ENCODE measurements at places on chromosomes 6 and 20.

GRCh38 chr6:160992061-160992979 lies 751 bp downstream of the MAP3K4 start:
- peak; percentile 3 for DNase-seq

DNA sequence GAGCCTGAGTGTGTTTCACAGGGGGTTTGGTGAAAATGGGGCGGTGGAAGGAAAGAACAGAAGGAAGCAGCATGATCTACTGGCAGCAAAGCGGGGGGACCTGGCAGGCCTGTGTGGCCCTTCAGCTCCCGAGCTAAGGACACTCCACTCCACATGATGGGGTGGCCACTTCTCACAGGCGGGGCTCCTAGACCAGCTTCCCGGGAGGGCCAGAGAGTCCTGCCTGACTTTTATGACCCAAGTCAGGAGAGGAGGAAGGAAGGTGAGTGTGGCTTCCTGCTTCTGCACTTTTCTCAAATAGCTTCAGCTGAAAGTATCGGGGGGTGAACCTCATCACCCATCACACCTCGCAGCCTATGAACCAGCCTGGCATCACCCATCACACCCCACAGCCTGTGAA lies 117.5 kb upstream of the AFDN start:
- no peak for DNase-seq

DNA sequence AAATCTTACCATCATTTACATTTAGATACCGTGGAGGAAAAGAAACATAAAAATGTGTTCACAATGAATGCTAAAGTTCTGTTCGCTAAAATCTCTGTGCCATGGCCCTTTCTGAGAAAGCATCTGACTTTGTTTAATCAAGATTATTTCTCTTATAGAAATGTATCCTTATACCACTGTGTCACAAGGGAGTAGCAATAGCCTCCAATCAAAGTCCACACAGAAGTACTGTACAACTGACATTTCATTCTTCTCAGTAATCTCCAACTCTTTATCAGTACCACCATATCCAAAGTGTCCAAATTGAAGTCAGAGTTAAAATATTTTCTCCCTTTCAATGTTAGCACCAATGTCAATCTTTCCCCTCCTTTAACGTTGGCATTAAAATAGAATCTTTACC lies 6.1 kb downstream of the FERMT1 start:
- DNase-seq: no peak

GRCh38 chr6:137970368-137970767 lies 103.3 kb downstream of the TNFAIP3 start:
- DNase-seq: no peak

DNA sequence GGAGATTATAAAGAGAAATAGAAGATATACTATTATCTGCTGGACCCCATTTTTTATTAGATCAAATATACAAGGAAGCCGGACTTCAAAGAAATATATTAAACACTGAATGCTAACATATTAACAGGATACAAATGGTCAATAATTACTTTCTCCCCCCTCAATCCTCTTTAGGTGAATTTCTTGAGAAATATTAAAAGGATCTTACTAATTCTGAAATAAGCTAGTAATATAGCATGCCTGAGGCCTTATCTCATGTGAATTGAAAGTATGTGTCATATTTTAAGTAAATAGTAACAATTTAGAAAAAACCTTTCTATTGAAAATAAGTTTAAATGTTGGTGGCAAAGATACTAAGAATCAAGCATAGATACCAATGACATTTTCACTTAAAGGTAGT lies 954.7 kb upstream of the MAN1A1 start:
- DNase-seq: no peak

GRCh38 chr20:4018023-4018748 lies 2.8 kb upstream of the RNF24 start:
- no peak for DNase-seq

GRCh38 chr6:44854712-44855443 lies 467.4 kb downstream of the CDC5L start:
- DNase-seq: no peak

- DNase-seq: no peak
Observed at GRCh38 chr20:41135888-41136679, 1.3 kb upstream of the PLCG1 start.

- peak; percentile 47 for DNase-seq
Observed at GRCh38 chr6:7238900-7239589, 74.0 kb downstream of the SSR1 start.

DNA sequence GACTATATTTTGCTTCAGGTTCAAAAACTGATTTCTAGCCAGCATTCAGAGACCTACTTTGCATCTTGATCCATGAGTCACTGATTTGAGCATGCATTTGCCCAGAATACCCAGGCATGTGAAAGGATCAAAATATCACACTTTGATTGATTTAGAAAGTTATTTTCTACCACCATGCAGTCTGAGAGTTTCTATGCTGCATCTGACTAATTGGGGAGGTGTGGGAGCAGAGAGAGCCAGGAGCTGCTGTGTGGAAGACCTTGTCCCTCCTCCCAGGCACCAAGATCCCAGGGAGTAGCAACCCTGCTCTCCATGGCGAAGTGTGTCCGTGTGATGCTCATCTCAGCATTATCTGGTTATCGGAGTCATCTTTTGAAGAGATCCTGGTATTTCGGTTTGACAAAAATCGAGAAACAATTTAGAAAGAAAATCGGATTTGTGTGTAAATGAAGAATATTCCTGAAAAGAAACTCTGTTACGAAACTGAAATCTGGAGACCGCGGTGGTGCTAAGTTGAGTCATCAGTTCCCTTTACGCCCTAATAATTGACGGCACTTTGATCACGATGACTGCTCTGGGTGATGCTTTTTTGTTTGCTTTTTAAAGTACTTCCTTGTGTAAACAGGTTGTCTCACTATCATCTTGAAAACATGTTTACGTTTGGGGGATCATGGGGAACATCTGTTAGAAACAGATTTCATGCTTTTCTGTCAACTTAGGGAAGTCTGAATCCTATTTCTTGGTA lies 193.4 kb downstream of the BACH2 start:
- no peak for DNase-seq

GRCh38 chr6:127103482-127103881 lies 15.0 kb upstream of the RSPO3 start:
- DNase-seq: no peak

DNA sequence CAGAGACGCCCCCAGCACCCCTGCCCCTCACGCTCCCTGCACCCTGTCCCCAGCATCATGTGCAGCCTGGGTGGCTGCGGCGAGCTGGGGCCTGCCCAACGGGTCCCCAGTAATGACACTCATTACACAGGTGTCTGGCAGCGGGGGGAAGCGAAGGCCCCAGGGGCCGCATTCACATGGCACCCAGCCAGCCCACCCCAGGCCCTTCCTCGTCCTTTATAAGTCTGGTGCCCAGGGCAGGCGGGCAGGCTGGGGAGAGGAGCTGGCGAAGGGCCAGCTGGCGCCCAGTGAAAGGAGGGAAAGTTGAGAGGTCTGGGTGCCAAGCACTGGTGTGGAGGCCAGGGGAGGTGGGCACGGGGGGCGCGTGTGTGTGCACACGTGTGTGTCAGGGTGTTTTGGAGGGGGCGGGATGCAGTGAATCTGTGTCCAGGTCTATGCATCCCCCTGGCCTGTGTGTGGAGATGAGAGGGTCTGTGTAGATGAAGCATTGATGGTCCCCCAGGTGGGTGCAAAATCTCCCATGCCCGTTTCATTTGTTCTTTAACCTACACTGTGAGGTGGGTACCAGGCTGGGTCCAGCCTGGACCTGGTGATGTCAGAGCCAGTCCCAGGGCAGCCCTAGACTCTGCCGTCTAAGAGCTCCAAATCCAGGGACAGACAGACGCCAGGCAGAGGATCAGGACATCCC lies 105.3 kb downstream of the CEBPB start:
- DNase-seq: no peak

GRCh38 chr6:41445261-41445660 lies 100.9 kb upstream of the FOXP4 start:
- no peak for DNase-seq

- DNase-seq: no peak
Observed at GRCh38 chr6:105243487-105243886, 63.7 kb upstream of the POPDC3 start.

DNA sequence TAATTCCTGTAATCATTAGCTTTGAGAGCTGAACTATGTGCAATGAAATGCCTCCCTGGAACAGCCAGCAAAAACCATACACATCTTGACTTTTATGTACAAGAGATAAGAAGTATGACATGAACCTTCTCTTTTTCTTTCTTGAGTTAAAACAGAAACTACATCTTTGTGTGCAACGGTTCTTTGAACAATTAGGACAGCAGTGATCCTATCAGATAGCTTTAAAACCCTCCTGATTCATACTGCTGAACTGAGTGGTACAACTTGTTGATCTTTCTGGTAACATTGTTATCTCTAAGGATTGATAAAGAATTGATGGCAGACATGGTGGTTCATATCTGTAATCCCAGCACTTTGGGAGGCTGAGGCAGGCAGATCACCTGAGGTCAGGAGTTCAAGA lies 43.4 kb downstream of the TRAF3IP2 start:
- DNase-seq: no peak

GRCh38 chr6:43189776-43190304 lies 7.8 kb downstream of the CUL9 start:
- no peak for DNase-seq

GRCh38 chr6:141212296-141212695 lies 920.4 kb upstream of the GJE1 start:
- DNase-seq: no peak

DNA sequence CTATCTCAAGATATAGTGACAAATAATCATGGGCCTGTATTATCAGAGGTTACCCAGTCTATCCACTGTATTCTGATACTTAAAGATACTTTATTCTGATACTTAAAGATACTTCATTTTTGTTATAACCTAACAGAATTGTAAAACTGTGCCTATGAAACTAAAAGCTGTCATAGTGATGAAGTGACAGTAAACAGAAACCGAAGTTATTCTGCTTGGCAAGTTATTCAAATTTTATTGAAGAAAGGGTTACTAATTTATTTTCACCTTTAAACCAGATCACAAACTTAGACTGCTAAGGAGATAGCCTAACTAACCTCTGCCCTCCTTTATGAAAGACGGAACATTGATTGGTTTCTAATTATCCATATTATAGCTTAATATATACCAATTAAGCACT lies 604.6 kb upstream of the IMPG1 start:
- no peak for DNase-seq

DNA sequence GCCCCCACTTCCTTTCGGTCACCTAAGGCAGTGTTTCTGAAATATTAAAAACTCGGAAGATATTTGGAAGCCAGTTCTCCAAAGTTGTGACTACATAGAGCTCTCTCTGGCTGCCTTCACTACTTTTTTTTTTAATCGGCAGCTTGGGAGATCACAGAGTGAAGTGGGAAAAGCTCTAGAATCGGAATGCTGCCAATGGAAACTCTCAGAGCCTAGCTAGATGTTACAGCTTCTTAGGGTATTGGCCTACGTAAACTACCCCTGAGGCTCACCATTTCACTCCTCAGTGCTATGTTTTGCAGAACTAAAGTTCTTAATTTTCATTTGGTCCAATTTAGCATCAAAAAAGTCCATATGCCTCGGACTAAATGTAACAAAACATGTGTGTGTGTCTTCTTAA lies 14.5 kb downstream of the SERPINB1 start:
- DNase-seq: no peak

GRCh38 chr6:167442245-167442644 lies 117.4 kb downstream of the TTLL2 start:
- DNase-seq: no peak

DNA sequence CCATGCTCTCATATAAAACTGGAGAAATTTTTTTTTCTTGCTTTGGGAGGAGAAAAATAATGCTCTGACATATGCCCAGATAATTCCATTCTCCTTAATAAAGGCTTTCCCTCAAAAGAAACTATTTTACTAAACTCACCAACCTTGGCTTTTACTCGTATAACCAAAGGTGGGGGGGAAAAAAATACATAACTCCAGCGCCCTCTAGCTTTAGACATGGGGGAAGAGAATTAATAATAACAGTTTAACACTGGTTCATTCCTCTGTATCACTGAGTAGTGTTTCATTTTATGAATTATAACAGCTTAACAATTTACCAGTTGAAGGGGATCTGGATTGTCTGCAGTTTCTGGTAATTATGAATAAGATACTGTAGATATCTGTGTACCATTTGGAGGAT lies 1226.1 kb downstream of the GRIK2 start:
- DNase-seq: no peak

- DNase-seq: no peak
Observed at GRCh38 chr20:40982415-40983145, 46.0 kb upstream of the TOP1 start.

DNA sequence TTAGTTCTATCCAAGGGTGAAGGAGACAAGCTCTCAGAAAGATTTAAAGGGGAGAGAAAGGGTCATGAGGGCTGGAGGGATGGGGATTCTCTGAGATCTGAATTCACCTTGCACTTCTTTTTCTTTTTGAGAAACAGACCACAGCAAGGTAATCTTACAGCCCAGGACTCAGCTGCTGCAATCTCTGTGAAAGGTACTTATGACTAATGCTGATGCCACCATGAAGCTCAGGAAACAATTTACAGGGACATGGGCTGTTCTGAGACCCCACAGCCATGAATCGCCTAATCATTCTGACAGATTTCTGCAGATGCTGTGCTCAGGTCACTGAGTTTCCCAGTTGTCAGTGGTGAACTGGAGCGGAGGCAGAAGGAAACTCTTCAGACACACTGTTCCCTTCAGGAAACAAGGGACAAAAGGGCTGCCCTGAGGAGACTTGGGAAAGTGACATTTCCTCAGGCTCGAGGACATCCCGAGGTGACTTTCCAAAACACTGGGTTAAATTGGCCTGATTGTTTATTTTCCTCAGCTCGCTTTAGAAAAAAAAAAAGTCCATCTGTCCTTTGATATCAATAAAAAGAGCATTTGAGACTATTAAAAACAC lies 103.8 kb upstream of the PLCB4 start:
- DNase-seq: no peak

DNA sequence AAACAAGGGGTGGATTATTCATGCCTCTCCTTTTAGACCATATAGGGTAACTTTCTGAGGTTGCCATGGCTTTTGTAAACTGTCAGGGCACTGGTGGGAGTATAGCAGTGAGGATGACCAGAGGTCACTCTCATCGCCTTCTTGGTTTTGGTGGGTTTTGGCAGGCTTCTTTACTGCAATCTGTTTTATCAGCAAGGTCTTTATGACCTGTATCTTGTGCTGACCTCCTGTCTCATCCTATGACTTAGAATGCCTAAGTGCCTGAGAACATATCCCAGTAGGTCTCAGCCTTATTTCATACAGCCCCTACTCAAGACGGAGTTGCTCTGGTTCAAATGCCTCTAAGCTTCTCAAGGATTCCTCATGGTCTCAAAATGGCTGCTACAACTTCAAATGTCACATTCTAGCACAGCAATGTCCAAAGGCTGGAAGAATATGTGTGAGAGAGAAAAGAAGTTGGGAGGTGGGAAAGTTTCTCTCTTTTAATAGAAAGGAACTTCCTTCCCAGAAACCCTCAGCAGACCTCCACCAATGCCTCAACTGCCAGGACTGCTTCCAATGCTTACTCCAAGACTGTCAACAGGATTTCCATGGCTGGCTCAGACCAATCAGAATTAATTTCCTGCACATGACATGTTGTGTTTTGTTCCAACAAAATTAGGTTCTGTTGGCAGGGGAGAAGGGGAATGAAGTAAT lies 46.6 kb upstream of the SLC9A8 start:
- no peak for DNase-seq

DNA sequence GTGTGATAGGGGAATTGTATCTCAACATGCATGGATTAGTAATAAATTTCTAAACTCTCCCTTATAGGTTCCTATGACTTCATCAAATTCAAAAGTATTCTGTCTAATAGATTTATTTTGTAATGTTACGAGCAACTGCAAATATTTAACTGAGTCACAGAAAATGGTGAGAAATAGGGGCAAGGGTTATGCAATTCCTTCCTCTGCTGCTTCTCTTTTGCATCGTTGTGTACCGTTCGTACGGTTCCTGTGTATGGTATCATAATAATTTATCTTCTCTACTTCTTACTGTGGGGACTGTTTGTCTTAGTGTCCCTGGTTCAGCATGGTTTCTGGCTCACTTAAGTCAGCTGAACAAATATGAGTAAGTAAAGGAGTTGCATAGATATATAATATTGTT lies 44.8 kb downstream of the SMOC2 start:
- DNase-seq: no peak

Measured in stimulated activated CD8-positive, alpha-beta memory T cell treated with anti-CD3 and anti-CD28 coated beads, Interleukin-2, amount 100 ng/mL, for 1 hour (primary cell).